ENCODE measurements at places on chromosomes 4 and X.
A peak's percentile ranks its signal among the peaks of the same experiment; 100 is the strongest.

GRCh38 chr4:39285111-39285795 is 80.9 kb downstream of the RFC1 start:
- no peak for DNase-seq

GRCh38 chr4:158208963-158209640 is 1.2 kb upstream of the TMEM144 start:
- DNase-seq = no peak

DNA sequence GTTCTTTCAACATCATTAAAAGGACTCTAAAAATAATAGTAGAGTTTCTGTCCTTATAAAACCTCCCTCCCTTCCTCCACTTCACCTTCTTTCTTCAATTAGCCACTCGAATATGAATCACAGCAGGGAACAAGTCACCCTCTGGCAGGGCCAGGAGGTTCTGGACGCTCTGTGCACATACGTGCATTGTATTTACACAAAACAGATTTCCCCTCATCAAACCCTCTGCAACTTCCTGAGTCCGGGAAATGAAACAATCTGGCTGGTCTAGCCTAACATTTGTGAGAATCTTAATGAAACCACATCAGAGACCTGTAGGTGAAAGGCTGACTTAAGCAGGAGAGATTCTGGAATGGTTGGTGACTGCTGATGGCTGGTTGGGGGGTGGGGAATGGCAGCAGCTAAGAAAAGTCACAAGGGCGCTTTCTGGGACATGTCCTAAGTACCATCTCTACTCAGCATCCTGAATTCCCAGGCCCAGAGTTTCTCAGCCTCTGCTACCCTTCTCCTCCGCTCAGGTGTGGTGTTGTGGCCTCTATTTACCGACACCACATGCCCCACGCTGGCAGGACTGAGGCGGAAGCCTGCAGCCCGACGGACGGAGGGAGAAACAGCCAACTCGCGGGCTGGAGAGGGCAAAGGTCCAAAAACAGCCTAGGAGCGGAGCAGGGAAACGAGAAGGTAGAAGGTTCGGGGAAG is 1.0 kb downstream of the ZDHHC9 start:
- DNase-seq = peak; percentile 27

DNA sequence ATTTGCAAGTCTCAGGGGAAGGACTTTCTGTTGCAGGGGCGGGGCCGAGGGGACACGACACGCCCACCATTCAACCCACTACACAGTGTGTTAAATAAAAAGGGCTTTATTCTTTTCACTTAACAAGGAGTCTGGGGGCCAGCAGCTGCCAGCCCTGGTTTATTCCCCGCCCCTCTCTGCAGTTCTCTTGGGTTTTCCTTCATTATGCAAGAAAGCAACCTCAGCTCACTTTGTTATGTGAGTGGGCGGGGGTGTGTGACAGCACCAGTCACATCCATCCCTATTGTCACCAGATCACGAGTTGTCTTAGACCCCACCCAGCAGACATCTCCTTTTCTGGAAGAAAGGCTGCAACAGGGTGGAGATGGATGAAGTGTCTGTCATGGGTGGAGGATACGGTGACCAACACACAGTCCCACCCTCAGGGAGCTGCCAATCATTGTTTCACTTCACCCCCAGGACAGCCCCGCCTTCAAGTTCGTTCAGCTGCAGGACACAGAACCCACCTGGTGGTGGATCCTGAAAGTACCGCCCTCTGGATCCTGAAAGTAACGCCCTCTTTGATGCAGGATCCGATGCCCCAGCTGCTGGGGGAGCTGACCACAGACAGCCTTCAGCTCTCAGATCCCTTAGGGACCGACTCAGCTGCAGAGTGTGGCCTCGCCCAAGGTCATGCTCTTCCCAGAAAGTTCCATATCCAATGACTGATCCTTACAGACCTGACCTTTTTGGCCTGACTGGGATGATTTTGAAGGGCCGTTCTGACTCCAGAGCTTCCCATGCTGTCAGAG is 79.6 kb downstream of the SMIM20 start:
- no peak for DNase-seq

- no peak for DNase-seq
Measured at GRCh38 chr4:148207068-148207467, 235.1 kb downstream of the NR3C2 start.

GRCh38 chrX:23732704-23733103 is 10.4 kb downstream of the ACOT9 start:
- no peak for DNase-seq

- DNase-seq = peak; percentile 88
Measured at GRCh38 chrX:131729295-131729694, 185.4 kb downstream of the OR13H1 start.

DNA sequence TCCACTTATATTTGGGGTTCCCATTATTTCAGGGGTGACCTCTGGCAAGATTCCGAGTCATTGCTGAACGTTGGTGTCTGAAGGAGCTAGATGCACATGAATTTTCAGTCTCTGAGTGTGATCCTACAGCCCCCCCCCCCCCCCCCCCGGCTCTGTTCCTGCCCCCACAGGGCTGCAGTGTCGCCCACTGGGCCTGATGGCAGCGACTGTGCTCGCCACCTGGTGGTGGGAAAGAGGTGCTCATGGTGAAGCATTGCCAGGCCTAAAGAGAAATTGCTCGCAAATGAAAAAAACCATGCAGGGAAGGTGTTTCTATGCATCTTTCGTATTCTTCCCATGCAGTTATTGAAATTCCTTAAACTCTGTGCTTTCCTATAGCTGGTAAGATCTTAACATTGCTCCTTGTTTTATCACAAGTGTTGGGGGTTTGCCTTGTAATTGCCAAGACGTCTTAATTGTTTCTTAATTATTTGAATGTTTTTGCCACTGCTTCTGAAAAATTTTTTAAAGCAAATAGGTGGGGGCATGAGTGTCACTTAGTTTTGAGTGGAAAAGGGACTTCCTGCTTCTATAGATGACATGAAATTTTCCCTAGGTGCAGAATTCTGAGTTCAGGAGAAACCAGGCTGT is 63.2 kb downstream of the CLDN22 start:
- DNase-seq = peak; percentile 40

DNA sequence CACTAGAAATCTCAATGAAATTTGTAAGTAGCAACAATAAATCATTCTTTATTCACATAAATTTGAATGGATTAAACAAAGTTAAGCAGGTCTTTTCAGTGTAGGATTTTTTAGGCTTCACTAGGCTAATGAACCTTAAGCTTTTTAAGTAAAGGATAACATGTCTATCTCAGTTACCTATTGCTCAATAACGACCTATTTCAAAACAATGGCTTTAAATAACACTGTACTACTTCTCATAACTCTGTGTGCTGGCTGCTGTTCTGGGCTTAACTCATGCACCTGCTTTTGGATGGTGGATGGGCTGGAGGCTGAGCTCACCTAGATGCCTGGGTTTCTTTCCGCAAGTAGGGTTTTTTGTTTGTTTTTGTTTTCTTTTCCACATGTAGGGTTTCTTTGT is 495.0 kb upstream of the SLIT2 start:
- no peak for DNase-seq

DNA sequence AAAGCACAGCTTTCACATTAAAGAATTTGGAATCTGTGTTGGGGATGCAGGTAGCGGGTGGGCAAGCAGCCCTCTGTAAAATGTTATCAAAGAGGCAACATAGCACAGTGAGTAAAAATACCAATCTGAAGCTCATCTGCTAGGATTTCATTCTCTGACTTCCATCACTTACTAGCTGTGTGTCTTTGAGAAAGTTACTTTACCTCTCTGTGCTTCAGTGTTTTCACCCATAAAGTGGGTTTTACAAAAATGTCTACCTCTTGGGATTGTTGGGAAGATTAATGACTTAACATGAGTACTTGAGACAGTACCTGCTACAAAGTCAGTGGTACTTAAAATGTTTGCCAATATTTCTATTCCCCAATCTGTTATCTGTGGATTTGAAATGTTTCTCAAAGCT is 7.9 kb upstream of the DCUN1D4 start:
- no peak for DNase-seq

DNA sequence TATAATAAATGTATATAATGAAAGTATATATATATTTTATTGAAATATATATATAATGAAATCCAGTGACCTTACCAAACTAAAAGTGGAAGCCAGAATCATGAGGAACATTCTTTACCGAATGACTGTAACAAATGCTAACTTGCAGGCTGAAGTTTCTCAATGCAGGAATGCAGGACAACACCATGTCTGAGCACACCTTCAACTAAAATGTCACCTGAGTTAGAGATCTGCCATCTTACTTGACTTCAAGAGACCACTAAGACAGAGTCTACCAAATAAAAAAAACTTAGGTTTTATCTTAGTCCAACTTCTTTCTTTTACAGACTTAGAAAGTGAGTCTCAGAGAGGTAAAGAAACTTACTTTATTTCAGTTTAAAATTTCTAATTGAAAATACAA is 176.2 kb downstream of the FSTL5 start:
- no peak for DNase-seq

GRCh38 chr4:145097331-145097820 is 620 bp downstream of the ANAPC10 start:
- no peak for DNase-seq

DNA sequence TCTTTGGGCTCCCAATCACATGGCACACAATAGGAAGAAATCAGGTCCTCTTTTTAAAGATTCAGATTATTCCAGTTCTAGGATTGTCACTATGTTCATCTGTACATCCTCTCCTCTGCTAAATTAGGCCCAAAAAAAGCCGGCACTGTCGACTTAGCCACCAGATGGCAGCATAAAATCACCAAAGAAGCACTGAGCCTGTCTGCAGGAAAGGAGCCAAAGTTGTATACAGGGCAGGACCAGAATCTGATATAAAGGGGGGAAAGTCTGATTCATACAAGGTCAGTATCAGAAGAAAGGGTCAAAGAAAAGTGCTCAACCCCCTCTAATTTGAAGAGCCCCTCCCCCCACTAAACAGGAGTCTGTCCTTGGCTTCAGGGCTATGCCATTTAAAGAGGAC is 292.5 kb downstream of the CHIC1 start:
- DNase-seq = peak; percentile 76

DNA sequence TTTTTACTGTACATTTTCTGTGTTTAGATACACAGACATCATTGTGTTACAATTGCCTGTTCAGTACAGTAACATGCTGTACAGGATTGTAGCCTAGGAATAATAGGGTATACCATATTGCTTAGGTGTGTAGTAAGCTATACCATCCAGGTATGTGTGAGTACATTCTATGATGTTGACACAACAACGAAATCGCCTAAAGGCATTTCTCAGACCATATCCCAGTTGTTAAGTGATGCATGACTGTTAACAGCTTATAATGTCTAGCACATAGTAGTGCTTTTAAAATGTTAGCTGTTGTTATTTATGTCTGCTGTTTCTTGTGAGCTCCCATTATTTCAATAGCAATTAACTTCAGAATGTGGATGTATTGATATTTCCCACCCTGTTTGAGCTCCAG is 4.5 kb downstream of the PRRG1 start:
- DNase-seq = no peak

- DNase-seq = no peak
Measured at GRCh38 chr4:1460967-1461868, 55.0 kb upstream of the NKX1-1 start.

GRCh38 chr4:108060164-108060563 is 70.5 kb downstream of the HADH start:
- peak; percentile 58 for DNase-seq

- peak; percentile 51 for DNase-seq
Measured at GRCh38 chr4:25938787-25939186, 24.8 kb downstream of the SMIM20 start.

DNA sequence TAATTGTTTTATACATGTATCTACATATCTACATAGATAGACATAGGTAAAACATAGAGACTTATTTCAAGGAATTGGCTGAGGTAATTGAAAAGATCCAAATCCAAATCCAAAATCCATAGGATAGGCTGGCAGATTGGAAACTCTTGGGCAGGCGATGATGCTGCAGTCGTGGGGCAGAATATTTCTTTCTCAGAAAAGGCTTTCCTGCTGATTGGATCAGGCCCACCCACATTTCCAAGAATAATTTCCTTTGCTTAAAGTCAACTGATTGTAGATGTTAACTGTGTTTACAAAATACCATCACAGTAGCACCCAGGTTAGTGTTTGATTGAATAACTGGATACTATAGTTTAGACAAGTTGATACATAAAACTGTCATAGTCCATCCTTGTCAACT is 27.2 kb downstream of the STIM2 start:
- DNase-seq = no peak

DNA sequence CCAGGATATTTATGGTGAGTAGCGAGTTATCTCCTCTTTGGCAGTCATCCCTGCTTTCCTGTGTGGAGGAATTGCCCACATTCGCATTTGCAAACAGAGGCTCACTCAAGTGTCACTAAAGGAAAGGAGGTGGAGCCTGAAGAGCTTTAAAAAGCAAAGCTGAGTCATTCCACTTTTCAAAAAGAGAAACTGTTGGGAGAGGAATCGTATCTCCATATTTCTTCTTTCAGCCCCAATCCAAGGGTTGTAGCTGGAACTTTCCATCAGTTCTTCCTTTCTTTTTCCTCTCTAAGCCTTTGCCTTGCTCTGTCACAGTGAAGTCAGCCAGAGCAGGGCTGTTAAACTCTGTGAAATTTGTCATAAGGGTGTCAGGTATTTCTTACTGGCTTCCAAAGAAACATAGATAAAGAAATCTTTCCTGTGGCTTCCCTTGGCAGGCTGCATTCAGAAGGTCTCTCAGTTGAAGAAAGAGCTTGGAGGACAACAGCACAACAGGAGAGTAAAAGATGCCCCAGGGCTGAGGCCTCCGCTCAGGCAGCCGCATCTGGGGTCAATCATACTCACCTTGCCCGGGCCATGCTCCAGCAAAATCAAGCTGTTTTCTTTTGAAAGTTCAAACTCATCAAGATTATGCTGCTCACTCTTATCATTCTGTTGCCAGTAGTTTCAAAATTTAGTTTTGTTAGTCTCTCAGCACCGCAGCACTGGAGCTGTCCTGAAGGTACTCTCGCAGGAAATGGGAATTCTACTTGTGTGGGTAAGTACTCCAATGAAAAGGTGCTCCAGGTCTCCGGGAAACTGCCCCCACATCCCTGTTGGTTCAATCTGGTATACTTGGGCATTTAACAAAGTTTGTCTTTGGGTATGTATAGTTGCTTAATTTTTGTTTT is at the start of gene EGF:
EGF (plus strand) TSS at position 178 of the 890 bp plus-strand sequence; CDS start at position 631, 453 bp downstream.
- peak; percentile 63 for DNase-seq

DNA sequence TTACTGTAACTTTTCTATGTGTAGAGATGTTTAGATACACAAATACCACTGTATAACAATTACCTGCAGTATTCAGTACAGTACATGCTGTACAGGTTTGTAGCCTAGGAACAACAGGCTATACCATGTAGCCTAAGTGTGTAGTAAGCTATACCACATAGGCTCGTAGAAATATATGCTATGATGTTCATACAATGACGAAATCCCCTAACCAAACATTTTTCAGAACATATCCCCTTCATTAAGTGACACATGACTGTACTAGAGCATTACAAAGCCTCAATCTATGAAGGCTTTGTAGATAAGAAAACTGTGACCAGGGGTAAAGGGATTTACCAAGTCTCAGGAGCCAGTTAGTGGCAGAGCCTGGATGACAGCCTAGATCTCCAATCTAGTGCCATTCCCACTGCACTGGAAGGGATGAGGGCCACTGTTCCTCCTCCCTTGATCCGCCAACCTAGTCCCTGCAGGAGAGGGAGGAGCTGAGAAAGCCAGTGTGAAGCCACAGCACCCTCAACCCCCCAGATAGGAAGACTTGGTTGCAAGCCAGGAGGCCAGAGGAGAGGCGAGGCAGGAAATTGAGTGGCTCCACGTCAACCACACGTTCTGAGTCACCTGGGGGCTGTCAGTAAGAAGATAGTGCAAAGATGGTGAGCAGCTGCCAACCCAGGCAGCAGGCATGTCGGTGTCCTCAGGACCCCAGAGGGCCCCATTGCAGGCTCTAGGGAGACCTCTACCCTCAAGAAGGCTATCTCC is 227.7 kb downstream of the BCOR start:
- peak; percentile 44 for DNase-seq

All from astrocyte of the spinal cord (primary cell).